Fibroblast of skin of left quadriceps (primary cell): ENCODE measurements at places on chromosomes 13 and 19.

DNA sequence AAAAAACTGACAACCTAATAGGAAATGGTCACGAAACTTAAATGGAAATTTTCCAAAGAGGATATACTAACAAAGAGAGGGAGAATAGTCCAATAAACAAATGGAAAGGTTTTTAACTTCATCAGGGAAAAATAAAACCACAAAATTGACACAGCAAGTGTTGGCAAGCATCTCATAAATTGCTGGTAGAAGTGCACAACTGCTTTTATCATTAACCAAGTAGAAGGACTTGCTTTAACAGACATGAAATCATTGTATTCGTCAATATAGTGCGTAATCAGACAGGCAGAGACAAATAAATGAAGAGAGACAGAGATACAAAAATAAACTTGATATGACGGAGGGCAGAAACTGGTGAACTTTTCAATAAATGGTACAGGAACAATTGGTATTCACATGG, 7.4 kb downstream of the TGDS start:
- DNase-seq = no peak

- DNase-seq = no peak
These were observed 2771.0 kb upstream of the PCDH20 start for GRCh38 chr13:64186503-64187250.

GRCh38 chr19:4455719-4456475, 1.7 kb downstream of the UBXN6 start:
- DNase-seq = peak; percentile 42

GRCh38 chr13:40682449-40683240, 16.2 kb upstream of the FOXO1 start:
- DNase-seq = no peak

DNA sequence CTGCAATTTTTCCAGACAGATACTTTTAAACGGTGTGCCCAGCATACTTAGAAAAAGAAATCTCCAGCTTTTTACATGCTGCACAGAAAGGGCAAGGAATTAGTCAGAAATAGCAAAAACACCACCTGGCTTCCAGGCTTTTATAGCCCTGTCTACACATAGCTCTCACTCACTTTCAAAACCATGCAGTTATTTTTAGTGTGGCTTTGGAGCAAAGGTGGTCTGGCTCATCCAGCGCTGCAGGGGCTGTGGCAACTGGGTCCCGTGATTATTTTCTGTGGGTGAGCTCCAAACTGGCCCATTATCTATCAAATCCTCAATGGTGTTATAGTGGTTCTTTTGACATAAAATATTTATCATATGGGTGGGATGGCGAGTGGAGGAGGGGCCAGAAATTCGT, 57.0 kb downstream of the COL4A2 start:
- no peak for DNase-seq
